ENCODE measurements at places on chromosomes 1 and 21. TPM values are rescaled to one million over a fixed set of nuclear protein-coding genes. Genes with fewer than 3 reads are reported as not detected.

Gene C1orf94
- under 0.01 TPM for total RNA-seq

Gene CELA2A
- total RNA-seq: not detected

Gene SAMSN1
- total RNA-seq: not detected

Gene OR2T1
- total RNA-seq: not detected

Gene LEFTY1
- total RNA-seq: not detected

Gene PAPPA2
- 2.2 TPM for total RNA-seq

Gene INSRR
- not detected for total RNA-seq

Gene DIRAS3
- 0.78 TPM for total RNA-seq

Gene GBP2
- total RNA-seq: 15.1 TPM

Gene ZNF593OS
- under 0.01 TPM for total RNA-seq

Gene TAS1R1
- not detected for total RNA-seq

Gene ARHGEF16
- total RNA-seq: 1.2 TPM

Gene PTPRF
- 30.7 TPM for total RNA-seq

Gene CR1L
- total RNA-seq: not detected

Gene UBL4B
- not detected for total RNA-seq

Gene RIPK4
- not detected for total RNA-seq

Gene ADAMTS1
- total RNA-seq: 96.3 TPM

Gene KCNE1
- total RNA-seq: 0.59 TPM

Gene DTL
- 12.1 TPM for total RNA-seq

Gene NTMT2
- not detected for total RNA-seq

Gene DNM3
- 1.8 TPM for total RNA-seq

Gene SAMD13
- total RNA-seq: 1.4 TPM

Gene STIL
- total RNA-seq: 9.6 TPM

Gene EXTL2
- total RNA-seq: 22.4 TPM

Gene MRAP
- not detected for total RNA-seq

Gene TRAF5
- 4.8 TPM for total RNA-seq

Gene ELF3
- total RNA-seq: not detected

Gene PRKCZ
- total RNA-seq: 1.8 TPM

Gene PDC
- total RNA-seq: 0.20 TPM

Gene LEMD1
- not detected for total RNA-seq

Gene RIPPLY3
- not detected for total RNA-seq

Gene ANKRD35
- total RNA-seq: 2.9 TPM

Gene PADI1
- total RNA-seq: not detected

Gene PAQR6
- 0.59 TPM for total RNA-seq

Gene CNIH3
- total RNA-seq: 62.4 TPM

Gene OR6K3
- not detected for total RNA-seq

Gene NECTIN4
- total RNA-seq: not detected

Gene CYP4Z1
- total RNA-seq: not detected

Gene NTNG1
- total RNA-seq: 12.7 TPM

Gene ZBTB17
- 27.2 TPM for total RNA-seq

Gene TSTD1
- total RNA-seq: 0.73 TPM

Gene NRAS
- total RNA-seq: 87.2 TPM

Gene RAB7B
- total RNA-seq: 8.2 TPM

Gene IQCC
- 1.1 TPM for total RNA-seq

Gene AMY2B
- 3.3 TPM for total RNA-seq

Gene MIS18A
- total RNA-seq: 11.9 TPM

Gene SPRR2E
- total RNA-seq: not detected

Gene ATF3
- total RNA-seq: 1.2 TPM

Gene BNIPL
- 0.37 TPM for total RNA-seq

Gene FAM72C
- under 0.01 TPM for total RNA-seq

Data from subcutaneous preadipocyte (primary cell).